Cortex of kidney (tissue), 1 donor: ENCODE measurements at places on chromosomes 5 and 9.

DNA sequence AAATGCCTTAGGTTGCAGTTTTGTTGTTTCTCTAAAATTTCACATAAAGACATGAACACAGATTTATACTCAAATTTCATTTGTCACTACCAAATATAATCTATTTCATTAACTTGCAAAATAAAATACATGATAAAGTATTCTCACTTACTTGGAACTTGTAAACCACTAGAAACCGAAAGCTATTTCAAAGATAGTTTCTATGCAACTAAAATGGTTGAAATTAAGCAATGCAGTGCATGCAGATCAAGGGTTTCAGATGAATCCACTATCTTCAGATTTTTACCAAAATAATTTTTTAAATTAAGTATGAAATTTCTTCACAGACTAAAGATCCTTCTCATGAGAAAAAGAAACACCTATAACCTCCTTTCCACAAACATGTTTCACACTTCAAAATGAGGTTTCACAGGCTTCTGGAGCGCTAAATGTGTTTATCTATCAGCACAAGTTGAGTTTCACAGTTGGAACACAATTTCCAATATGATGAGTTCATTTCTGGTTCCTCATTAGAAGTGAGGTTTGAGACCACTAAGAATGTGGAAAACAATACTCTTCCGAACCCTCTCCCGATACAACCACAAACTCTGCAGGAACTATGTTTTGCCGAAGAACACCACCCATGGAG, 63.9 kb downstream of the EPB41L4A start:
- no peak for DNase-seq

DNA sequence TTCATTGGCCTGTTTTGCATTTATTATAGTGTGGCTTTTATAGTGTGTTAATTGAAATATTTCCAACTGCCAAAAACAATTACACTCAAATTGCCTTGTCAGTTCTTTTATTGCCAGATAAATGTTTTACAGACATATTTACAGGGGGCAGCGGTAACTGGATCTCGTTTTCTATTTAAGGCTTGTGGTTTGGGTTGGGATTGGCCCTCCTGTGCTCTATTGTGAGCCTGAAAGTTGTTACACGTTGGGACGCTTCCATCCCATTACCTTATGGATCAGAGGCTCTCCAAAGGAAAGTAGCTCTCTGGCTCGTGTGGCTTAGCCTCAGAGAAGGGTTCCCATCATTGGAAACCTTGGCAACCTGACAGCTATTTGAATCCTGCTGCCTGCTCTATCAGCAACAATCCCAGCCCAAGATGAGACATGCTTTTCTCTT, 20.8 kb downstream of the DNAI1 start:
- no peak for DNase-seq

GRCh38 chr5:6785861-6786180, 72.6 kb downstream of the TENT4A start:
- DNase-seq: no peak

- no peak for DNase-seq
Measured at GRCh38 chr5:139765409-139766217, 30.0 kb upstream of the PSD2 start.

GRCh38 chr5:106759581-106759980, 911.2 kb downstream of the EFNA5 start:
- DNase-seq: no peak

DNA sequence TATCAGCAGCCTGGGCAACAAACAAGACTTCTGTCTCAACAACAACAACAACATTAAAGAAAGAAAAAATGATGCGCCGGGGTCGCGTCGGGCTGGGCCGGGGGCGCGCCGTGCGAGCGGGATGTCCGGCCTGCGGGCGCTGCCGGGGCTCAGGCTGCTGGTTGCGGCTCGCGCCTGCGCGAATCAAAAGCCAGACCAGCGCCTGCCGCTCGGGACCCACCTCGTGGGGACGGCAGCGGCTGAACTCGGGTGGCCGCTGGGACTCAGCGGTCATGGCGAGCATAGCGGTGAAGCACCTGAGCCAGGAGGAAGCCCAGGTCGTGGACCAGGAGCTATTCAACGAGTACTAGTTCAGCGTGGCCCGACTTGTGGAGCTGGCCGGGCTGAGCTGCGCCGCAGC, 11.9 kb upstream of the NHP2 start:
- no peak for DNase-seq

GRCh38 chr5:138876811-138877210, 1.7 kb upstream of the LRRTM2 start:
- no peak for DNase-seq

DNA sequence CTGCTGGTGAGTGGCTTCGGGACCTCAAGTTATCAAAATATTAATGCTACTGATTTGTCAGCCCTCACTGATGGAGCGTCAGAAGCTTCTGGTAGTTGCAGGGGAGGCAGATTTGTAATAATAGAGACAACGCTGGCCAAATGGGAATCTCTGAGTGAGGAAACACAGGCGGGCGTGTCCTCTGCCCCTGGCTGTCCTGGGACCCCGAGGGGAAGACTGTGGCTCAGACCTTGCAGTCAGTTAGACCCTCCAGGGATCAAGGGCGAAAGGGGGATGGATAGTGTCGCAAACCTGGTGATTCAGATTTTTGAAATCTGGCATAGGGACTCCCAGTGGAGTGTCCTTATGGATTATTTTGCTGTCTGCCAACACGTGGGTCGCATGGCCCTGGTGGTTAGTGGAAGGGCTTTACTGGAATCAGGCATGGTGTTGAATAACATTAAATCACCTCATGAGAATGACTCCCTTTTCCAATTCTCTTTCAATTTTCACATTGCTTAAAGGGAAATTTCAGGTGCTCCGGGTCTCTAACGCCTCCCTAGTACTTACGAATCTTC, 35.1 kb upstream of the NTNG2 start:
- no peak for DNase-seq

DNA sequence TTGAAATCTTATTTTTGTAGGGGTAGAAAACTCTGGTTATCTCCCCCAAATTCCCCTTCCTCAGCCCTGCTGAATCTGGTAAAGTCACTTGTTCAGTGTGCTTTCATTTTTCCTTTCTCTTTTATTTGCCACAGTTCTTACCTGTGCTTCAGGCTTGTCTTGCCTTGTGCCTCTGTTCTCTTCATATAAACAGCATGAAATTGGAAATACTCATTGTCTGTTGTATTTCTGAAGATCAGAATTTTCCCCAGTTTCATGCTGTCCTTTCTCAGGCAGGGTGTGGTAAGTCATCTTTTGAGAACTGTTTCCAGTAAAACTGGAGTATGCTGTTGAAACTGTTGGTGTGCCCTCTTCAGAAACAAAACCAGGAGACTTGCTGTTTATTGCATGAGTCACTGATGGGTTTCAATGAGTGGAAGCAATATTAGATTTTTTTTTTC, 7.0 kb downstream of the PAM start:
- no peak for DNase-seq

DNA sequence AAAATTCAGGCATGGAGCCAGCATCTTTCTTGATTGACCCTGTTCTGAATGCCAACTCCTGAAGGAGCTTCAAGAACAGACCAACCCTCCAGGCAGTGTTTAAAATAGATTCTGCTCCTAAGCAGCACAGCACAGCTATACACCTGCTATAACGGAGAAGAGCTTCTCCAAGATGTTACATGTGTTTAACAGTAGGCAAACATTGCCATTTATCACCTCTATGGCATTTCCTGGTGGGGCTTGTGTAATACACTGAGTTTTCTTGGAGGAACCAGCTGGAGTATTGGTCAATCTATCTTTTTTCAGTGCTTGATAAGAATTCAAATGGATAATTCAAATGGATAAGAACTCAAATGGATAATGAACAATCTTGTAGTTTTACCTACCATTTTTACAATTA, 615.1 kb downstream of the CDH12 start:
- DNase-seq: no peak

GRCh38 chr5:129747572-129748407, at the start of gene MINAR2:
Gene MINAR2, plus strand, starts transcription at chr5:129748094. Its CDS starts 97 bp downstream, at chr5:129748191.
- no peak for DNase-seq

- DNase-seq: no peak
Measured at GRCh38 chr9:33690143-33690933, 105.0 kb upstream of the PRSS3 start.

DNA sequence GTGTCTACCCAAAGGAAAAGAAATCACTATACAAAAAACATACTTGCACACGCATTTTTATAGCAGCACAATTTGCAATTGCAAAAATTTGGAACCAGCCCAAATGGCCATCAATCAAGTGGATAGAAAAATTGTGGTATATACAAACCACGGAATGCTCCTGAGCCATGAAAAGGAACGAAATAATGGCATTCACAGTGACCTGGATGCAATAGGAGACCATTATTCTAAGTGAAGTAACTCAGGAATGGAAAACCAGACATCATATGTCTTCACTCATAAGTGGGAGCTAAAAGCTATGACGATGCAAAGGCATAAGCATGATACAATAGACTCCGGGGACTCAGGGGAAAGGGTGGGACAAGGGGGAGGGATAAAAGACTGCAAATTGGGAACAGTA, 78.4 kb downstream of the ENC1 start:
- DNase-seq: no peak
